NCI-H1048 (cell line): ENCODE measurements at places on chromosomes 16 and 17.

DNA sequence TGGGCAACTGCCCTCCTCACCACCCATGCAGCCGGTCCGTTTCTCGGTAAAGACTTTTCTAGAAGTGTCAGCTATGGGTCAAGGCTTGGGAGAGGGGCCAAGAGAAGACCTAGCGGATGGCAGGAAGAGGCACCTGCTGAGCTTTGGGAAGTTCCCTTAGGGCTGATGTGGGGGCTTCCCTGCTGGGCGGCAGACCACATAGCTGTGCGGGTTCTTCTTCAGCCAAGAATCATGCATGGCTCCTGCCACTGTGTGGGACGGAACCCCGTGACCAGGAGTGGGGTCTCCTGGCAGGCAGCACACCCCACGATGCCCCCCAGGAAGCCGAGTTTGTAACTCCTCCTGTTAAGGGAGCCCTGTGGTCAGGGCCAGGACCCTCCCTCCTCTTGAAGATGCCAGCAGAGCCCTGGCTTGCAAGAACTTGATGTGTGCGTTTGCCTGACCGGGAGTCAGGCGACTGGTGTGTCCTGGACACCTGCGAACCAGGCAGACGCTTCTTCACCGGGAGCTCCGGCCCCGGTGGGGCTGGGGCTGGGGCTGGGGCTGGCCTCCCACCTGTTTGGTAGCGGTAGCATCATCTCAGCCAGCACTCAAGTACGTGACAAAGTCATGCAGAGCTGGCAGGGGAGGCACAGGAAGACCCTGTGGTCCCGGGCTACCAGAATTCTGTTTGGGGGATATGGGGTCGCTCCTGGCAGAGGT, 17.7 kb upstream of the SLC38A10 start:
- DNase-seq = no peak

- no peak for DNase-seq
Observed at GRCh38 chr17:5011928-5012327, 14.2 kb downstream of the KIF1C start.

DNA sequence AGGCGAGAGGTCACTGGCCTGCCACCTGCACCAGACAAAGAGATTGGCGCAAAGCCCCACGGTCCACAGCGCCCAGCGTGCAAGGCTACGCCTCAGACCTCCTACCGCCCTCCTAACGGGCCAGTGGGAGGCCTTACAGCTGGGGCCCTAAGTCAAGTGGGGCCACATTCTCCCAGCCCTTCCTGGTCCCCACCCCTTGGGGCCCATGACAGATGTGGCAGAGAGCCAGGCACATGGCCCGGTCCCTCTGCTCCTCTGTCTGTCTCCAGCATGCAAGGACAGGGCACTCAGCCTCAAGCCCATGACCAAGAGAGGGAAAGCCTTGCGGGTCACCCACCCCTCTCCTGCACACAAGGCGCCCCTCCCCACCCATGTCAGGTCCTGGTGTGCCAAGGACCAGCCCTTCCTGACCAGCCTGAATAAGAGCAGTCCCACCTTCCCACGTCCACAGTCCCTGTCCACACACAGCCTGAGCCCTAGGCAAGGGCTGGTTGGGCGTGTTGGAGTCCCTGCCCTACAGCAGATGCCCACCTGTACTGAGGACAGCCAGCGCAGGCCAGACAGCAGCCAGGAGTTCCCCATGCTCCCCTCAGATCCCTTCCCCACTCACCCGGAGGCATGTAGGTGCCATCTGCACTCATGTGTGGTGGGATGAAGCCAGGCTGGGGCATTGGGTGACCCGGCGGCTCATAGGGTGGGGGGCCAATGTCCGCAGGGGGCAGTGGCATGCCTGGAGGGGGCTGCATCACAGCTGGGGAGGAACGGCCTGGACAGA, 25.3 kb downstream of the CDIP1 start:
- no peak for DNase-seq

DNA sequence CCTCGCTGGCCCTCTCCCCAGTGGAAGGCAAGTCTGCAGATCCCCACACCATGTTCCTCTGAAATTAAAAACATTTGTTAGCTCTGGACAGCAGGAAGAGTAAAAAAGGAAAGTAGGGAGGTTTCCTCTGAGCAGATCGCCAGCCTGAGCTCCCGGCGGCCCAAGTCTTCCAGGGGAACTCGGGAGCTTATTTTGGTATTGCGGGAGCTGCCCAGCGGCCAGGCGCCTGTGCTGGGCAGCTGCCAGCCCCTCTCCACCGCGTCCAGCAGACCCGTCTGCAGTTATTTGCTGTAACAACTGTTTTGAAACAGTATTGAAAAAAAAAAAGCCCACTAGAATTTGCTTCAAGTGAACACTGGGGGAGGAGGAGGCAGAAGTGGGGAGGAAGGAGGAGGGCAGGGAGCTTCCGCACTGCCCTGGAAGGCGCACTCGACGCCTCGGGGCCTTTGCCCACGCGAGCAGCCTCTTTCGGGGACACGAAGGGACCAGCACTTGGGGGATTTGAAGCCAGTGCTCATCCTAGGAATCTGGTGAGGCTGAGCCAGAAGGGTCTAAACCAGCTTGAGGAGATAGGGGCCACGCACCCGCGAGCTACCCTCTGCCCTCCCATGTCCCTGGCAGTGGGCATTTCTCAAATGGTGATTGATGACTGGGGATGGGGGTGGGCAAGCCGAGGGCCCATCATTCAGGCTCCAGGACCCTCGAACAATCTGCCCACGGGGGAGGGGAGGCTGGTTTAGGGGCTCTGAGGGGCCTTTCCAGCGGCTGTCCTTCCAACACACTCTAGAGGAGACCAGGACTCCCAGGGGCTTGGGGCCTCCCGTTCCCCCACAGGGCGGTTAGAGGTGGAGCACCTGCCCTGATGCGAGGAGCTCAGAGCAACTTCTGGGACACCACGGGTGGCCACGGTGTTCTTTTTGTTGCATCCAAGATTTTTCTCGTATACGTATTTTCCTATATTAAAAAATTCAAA, 3.0 kb upstream of the BAHCC1 start:
- DNase-seq = no peak

- no peak for DNase-seq
Observed at GRCh38 chr16:50326835-50327465, 41.8 kb downstream of the BRD7 start.

DNA sequence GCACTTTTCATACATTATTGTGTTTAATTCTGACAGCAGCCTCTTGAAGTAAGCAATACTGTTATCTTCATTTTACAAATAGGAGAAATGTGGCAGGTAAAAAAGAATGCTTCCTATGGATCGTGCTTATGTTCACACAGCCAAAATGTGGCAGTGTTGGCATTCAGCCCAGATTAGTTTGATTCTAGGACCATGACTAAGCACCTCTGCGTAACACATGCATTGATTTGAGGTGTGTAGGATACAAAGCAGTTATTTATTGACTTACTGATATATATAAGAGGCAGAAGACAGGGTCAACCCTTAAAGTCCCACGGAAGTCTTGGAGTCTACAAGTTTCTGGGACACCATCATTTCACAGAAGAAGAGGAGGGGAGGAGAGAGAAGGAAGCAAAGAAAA, 1144.4 kb upstream of the GOT2 start:
- DNase-seq = no peak
